ENCODE measurements at places on chromosomes 6 and 20.

DNA sequence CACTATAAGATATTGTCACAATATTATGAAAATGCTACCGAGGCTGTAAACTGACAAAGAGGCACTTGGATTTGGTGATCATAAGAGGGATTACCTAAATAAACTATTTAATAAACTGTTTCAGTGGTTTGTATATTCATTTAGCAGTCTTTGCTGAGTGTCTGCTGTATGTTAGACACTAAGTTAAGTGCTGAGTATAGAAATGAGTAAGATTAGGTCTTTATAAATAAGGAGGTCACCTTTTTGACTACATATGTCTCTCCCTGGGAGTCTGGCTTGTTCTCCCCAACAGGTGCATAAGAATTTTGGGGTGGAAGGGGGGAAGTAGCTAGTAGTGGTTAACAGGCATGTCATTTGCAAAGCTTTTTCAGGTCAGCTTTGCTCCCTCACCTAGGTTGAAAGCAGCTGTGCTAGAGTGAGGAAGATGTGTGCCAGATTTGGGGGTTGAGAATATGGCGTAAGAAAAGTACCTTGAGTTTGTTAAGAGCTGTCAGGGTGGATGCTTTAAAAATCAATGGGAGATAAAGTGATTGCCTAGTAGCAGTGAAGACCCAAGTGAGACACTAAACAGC, 246.3 kb downstream of the ZFAND3 start:
- no peak for DNase-seq

DNA sequence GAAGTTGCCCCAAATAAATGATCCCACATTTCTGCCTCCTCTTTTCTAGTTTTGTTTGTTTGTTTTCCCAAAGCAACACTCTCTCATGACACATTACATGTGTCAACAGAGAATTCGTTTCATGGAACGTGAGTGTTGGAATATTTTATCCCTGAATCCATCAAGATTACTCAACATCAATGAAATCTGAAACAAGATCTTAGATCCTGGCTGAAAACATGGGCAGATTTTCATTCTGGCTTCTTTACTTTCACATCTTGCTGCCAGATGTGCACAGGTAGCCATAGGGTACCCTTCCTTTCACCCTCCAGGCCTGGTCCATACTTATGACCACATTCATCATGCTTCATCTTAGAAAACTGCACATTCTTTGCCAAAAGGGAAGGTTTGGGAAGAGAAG, 347.0 kb downstream of the DOK5 start:
- no peak for DNase-seq

GRCh38 chr6:131130554-131130940, 4.7 kb upstream of the AKAP7 start:
- DNase-seq, result no peak

DNA sequence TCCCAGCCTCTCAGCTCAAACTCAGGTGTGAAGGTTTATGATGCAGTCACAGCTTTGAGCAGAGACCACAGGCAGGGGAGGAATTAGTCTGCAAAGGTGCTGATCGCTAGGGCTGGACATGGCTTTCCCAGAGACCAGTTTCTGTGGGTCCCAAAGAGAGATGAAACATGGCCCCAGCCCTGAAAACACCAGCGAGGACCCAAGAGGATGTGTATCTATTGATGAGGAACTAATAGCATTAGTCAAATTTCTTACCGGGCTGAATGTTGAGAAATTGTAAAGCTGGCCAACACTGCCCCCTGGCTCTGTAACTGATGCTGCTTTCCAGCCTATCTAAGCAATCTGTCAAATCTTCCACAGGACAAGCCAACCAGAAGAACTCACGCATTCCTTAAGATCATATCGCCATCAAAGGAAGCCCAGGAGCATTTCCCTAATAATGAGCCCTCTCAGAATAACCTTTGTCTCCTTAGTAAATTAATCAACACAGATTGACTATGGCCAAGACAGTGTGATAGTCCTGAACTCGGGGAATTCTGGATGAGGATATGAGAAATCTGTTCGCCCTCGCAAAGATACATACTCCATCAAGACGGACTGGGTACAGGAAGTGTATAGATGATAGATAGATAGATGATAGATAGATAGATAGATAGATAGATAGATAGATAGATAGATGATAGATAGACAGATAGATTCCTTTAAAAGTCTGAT, 7.8 kb upstream of the ACSS1 start:
- peak; percentile 69 for DNase-seq

DNA sequence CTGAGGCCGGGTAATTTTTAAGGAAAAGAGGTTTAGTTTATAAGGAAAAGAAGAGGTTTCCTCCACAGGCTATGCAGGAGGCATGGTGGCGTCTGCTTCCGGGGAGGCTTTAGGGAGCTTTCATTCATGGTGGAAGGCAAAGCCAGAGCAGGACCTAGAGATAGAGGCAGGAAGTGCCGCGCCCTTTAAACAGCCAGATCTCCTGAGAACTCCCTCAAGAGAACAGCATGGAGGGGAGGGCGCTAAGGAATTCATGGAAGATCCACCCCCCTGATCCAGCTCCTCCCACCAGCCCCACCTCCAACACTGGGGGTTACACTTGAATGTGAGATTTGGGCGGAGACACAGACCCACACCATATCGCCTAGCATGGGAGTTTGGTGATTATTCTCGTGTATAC, 13.9 kb upstream of the DACT2 start:
- DNase-seq, result no peak

GRCh38 chr6:136181861-136182260, 68.2 kb downstream of the MTFR2 start:
- DNase-seq, result no peak

DNA sequence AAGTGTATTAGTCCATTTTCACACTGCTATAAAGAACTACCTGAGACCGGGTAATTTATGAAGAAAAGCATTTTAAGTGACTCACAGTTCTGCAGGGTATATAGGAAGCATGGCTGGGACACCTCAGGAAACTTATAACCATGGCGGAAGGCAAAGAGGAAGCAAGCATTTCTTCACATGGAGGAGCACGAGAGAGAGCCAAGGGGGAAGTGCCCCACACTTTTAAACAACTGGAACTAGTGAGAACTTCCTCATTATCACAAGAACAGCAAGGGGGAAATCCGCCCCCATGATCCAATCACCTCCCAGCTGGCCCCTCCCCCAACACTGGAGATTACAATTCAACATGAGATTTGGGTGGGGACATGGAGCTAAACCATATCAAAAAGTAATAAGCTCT, 28.3 kb upstream of the B3GAT2 start:
- DNase-seq, result no peak

DNA sequence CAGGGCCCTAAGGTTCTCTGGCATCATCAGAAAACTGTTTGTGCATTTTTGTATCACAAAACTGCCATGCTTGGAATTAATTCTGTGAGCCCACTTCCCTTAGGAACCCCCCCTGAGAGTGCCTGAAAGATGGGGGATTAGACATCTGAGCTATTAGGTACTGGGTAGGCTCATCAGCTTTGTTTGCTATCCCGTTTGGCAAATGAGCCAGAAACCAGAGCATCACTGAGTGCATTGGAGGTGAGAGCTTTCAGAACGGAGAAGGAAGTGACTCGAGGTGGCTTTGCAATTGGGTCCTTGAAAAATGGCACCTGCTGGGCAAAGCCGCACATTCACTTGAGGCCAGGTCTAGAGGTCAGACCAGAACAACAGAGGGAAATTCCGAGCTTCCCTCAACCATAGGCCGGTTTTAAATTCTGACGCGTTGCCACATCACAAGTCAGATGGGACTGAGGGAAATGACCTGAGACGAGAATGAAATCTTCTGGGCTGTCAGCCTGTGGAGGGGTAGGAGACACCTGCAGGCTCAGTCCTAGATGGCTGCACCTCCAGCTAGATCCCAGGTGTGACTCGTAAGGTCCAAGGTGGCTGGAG, 8.4 kb upstream of the GLP1R start:
- no peak for DNase-seq

GRCh38 chr6:150684714-150685459, 85.2 kb downstream of the PLEKHG1 start:
- DNase-seq, result no peak

DNA sequence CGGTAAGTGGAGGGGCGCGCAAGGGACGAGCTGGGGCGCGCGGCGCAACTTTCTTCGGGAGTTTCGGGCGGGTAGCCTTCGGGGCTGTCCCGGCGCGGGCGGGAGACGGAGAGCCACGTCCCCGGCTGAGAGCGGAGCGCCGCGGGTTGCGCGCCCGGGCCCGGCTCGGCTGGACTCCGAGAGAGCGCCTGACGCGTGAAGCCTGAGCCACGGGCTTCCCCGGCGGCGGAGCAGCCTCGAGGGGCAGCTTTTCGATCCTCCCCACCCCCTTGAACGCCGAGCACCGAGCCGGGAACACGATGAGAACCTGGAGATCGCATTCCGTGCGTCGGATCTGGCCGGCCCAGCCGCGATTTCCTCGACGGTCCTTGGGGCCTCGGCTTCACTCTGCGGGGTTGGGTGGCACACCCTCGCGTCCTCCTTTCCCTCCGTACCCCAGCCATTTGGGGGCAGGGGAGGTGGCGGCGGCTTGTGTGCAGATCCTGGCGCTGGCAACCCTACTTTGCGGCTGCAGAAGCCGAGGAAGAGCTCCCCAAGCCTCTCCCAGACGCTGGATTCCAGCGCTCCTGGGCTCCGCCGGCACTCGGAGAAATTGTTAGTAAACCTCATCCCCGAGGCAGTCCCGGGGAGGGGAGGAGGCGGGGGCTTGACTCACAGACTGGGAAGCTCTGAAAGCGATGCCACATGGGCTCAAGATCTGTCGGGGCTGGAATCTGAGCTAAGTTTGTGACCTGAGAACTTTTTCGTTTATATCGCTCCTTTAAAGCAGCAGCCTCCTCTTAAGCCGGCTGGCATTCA, 572 bp downstream of the DSE start:
- peak; percentile 29 for DNase-seq

GRCh38 chr6:111942561-111942960, 69.3 kb upstream of the FYN start:
- no peak for DNase-seq

GRCh38 chr20:25054096-25054820, 3.7 kb downstream of the ACSS1 start:
- no peak for DNase-seq

DNA sequence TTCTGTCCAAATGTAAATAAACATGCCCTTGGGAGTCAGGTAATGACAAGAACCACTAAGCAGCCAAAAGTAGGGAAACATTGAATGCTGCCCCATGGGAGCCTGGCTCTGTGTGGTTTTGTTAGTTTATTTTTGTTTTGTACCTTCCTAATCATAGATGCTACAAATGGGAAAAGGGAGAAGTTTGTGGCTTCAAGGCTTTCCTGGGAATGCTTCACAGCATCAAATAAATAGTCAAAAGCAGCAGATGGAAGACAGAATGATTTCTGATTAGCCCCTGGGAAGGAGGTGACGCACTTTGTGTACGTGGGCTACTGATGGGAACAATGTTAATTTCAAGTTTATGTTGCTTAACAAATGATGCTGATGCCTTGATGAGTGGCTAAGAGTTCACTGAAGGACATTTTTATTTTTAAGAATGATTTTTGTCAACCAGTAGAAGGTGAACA, 532.7 kb downstream of the BCKDHB start:
- DNase-seq, result no peak

DNA sequence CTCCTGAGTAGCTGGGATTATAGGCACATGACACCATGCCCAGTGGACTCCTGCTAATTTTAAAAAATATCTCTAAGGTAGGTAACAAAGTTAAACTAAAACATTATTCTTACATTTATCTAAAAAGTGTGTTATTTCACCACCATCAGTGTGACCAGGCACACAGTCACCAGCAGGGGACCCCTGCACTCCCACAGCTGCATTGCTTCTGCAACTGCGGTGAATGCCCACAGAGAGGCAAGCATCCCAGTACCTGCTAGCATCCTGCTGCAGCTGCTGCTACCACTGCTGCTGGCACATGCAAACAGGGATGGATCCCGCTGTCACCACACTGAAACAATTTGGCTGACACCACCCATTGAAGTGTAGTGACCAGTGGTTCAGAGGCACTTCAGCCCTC, 21.9 kb upstream of the EPB41L2 start:
- DNase-seq, result no peak

GRCh38 chr6:28506807-28507475, 8.7 kb downstream of the GPX6 start:
- DNase-seq, result no peak

DNA sequence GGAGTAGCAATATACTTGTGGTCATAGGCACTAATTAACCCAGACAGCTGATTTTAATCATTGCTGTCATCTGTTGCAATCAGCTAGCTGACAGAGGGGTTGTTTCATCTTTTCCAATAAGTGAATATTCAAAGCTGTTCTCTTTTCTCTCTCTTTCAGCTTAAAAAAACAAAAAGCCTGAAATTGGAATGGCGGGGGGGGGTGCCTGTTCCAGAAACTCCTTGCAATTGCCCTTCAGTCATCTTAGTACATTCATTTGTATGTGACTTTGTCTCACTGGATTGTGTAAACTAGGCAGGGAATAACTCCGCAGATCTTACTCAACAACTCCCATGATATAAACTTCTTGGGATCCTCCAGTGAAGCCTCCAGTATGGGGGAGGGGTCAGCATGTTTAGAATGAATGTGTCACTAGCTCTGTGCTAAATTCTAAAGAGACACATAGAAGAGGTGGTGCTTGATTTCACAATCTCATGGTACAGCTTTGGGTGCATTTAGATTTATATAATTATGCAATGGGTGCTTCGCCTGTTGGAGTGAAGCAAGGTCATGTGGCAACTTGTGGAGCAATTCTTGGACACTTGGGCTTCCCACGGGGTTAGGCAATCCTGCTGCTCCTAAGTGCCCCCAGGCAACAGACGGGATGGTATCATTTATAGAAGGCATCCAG, 40.1 kb downstream of the SLC24A3 start:
- DNase-seq, result no peak

DNA sequence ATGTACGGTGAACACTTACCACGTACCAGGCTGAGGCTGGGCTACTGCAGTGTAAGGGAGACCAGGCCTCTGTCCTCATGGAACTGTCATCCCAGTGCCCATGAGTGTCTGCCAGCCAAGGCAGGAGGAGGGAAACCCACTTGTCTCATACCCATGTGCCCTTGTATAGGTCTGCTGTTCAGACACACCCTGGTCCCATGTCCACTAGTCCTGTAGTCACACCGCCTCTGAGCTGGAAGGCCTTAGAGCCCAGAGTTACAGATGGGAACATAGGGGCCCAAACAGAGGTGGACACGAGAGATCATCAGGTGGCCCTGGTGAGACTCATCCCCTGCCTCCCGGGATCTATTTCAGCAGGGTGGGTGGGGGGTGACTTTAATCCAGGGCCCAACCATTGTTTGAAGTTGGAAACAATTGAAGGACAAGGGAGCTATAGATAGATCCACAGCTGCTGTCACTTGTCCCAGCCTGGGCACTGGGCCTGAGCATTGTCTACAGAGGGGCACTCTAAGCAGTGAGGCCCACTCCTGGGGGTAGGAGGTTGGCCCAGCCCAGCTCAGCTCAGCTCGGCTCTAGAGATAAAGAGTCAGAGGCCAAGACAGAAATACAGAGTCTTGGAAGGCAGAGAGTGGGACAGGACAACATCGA, 14.6 kb downstream of the MYH7B start:
- no peak for DNase-seq

All from CD4-positive, alpha-beta memory T cell (primary cell).